A673 (cell line): ENCODE measurements at places on chromosomes 11 and 22. TPM values are rescaled to one million over a fixed set of nuclear protein-coding genes. Genes with fewer than 3 reads are reported as not detected.
A peak's percentile ranks its signal among the peaks of the same experiment; 100 is the strongest.

DNA sequence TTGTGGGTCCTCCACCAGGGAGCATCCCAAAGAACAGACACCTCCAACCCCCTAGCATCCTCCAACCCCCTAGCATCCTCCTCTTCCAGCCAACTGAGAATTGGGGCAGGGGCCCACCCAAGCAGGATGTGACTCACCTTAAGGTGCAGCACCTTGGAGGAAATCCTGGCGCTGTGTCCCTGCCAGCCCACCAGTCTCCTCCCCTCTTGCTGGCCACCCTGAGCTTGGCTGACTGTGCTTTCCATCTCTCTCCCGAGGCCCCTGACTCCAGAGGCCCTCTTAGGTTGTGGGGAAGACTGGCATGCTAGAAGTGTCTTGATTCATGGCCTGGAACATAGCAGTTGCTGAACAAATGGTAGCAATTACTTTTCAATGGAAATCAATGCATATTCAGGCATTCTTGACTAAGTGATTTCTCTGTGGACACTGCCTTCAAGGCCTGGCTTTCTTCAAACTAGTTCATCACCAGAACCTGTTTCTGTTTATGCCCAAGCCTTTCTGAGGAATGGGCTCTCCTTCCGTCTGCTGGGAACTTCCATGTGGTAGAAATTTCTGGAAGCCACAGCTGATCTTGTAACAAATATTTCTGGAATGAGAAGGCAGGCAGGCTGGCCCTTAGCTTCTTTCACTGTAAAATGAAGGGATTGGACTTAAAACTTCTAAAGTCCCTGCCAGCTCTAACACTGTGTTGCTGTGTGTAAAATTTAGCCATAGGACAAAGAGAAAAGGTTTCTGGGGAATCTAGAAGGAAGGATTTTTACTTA is 60.5 kb downstream of the CEP164 start:
- DNase-seq, result no peak

DNA sequence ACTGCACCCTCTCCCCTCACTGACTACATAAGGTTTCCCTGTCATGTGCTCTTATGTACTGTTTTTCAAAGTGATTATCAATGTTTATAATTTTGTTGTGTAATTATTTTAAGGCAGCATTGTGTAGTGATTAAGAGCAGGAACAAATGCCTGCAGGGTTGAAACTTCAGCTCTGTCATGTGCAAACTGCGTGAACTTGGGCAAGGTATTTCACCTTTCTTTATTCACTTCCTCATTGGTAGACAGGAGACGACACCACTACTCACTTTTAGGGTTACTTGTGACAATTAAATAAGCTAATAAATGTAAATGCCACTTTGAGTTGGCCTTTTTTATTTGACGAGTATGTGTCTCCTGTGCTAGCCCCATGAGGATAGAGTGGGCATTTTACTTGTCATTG is 86.5 kb upstream of the E2F8 start:
- no peak for DNase-seq

The BAIAP2L2 gene
- 1.6 and 2.5 TPM in 2 replicates for total RNA-seq

The BRSK2 gene
- 2.2 and 3.6 TPM in 2 replicates for total RNA-seq

GRCh38 chr11:114060392-114061047 is 1.0 kb downstream of the ZBTB16 start:
- DNase-seq, result peak; percentile 62

The C11orf21 gene
- total RNA-seq, result not detected in 2 replicates

GRCh38 chr22:48707763-48708557 is 1119.7 kb downstream of the BRD1 start:
- no peak for DNase-seq

- DNase-seq, result no peak
These were observed 97.4 kb upstream of the POU2AF2 start for GRCh38 chr11:111148121-111148520.

The GGTLC2 gene
- not detected in 2 replicates for total RNA-seq

The TIMM10 gene
- 165 and 176 TPM in 2 replicates for total RNA-seq

DNA sequence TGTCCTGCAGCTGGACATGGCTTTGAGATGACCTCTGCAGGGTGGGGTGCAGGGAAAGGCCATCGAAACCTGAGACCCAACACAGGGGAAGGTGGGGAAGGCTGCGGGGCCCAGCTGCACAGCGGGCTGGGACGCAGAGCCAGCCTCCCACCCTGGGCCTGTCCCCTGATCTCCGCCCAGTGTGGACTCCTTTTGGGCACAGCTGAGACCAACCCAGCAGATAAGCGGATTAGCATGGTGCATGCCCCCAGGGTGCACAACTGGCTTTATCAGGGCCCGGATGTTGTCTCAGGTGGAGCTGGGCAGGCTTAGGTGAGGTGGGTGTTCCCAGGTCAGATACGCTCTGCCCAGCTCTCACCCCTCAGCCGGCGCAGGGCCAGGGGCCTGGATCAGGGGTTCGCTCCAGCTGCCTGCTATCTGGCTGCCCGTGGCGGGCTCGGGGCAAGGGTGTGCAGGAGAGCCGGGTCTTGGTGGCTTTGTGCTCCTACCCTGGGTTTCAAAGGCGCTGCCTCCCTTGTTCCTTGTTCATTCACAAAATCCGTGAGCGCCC is 28.1 kb upstream of the MUC5AC start:
- no peak for DNase-seq

- DNase-seq, result no peak
These were observed 9.1 kb downstream of the POLD4 start for GRCh38 chr11:67344264-67344663.

The ACR gene
- not detected in 2 replicates for total RNA-seq

The GUCY1A2 gene
- 5.3 and 5.4 TPM in 2 replicates for total RNA-seq

DNA sequence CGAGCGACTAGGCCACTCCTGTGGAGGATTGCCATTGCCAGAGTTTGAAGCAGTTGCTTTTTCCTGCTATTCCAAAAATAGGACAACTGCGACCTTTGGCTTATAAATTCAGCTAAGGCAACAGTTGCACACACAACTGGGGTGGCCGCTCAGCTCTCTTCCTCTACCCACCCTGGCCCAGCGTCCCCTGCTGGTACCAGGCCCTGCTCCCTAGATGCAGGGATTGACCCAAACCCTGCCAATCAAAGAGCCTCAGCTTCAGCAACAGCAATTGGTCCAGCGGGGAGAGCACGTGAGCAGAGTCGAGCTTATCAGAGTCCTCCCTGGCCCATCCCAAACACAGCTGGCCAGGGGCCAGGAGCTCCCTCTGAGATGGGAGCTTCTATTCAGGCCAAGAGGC is 22.0 kb upstream of the CABP2 start:
- DNase-seq, result peak; percentile 46

GRCh38 chr11:20912922-20913512 is 243.6 kb downstream of the NELL1 start:
- DNase-seq, result no peak

The HTR3A gene
- not detected in 2 replicates for total RNA-seq

- DNase-seq, result no peak
These were observed 28.4 kb downstream of the TMPRSS5 start for GRCh38 chr11:113677685-113678084.

The SYT9 gene
- not detected in 2 replicates for total RNA-seq

- DNase-seq, result no peak
These were observed 46.5 kb downstream of the ADM start for GRCh38 chr11:10351435-10351764.

DNA sequence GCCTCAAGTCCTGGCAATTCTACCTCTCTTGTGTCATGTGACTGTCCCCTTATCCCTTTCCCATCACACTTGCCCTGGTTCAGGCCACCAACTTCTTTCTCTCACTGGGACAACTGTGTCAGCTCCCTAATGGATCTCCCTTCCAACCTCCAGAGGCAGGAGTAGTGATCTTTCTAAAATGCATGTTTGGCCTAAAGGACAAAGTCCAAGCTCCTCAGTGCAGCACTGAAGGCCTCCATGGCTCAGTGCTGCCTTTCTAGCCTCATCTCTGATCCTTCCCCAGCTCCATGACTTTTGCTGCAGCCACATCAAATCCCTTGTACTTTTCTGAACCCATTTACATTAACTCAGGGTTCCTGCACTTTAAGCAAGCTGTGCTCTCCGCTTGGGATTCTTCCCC is 80.8 kb downstream of the CSNK2A3 start:
- DNase-seq, result no peak

DNA sequence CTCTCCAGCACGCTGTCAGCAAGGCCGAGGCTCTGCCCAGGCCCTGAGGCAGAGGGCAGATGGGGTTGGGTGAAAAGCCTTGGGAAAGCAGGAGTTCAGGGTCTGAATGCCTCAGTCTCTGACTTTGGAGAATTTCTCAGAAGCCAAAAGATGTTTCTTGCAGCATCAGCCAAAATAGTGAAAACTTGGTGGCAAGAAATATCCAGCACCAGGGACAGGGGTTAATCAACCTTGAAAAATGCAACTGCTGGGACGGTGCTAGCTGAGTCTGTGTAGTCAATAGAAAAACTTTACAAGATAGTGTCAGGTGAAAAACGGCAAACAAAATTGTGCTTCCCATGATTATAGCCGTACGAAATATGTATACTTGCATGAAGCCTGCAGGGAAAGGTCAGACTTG is 1.4 kb upstream of the ABCC8 start:
- no peak for DNase-seq

GRCh38 chr11:64974124-64974523 is 2.2 kb upstream of the MAJIN start:
- DNase-seq, result no peak

GRCh38 chr11:48062649-48063048 is 82.3 kb downstream of the PTPRJ start:
- no peak for DNase-seq

DNA sequence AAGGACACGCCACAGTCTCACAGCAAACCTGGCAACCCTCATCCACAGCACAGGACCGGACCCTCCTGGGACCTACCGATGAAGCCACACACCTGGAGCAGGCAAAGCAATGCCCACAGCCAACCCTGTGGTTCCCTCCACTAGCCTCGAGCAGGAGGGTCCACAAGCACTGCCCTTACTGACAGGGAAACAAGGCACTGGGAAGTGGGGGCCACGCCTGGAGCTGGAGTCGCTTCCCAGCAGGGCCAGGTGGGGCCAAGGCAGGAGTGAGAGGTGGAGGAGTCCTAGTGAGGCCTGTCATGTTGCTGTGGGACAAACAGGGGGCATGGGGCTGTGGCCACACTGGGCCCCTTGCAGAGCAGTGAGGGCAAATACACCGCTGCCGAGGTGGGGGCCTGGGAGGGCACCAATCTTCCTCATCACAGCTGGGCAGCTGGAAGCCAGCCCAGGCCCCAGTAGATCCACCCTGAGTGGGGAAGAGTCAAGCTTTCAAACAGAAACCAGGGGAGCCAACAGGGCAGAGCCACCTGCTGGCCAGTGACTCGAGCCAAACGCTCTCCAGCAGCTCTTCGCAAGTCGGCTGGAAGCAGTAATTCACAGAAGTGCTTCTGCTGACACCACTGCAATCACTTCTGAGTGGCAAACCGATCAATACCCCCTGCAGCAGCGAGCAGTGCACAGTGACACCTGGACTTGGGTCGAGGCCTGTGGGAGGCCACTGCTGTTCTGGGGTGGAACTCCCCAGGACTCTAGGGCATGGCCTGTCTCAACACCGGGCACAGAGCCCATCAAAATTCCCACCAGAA is 13.7 kb downstream of the SULT4A1 start:
- no peak for DNase-seq

- peak; percentile 46 for DNase-seq
These were observed 583 bp upstream of the RRAS2 start for GRCh38 chr11:14359501-14360031.

- DNase-seq, result peak; percentile 90
These were observed 488.0 kb upstream of the CCDC90B start for GRCh38 chr11:83773950-83774880.

GRCh38 chr11:117997823-117998579 is 11.8 kb downstream of the IL10RA start:
- no peak for DNase-seq

DNA sequence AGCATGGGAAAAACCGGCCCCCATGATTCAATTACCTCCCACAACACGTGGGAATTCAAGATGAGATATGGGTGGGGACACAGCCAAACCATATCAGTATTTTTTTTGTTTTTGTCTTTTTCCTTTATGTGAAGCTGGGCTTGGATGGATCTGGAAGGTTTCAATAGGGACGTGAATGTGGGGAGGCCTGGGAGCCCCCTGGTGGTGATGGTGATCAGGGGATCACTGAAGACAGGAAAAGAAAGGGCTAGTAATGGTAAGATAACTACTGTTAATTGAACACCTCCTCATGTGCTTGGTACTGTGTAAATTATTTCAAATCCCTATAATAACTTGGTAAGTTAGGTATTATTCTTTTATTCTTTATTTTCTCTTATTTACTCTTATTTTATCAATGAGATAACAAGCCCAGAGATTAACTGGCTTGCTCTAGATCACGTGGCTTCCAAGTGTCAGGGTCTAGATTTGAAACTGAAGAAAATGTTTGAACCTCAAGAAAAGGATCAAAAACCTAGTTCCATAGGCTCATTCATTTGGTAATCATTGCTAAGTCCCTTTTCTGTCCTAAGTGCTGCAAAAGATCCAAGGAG is 364.2 kb downstream of the TENM4 start:
- peak; percentile 61 for DNase-seq

DNA sequence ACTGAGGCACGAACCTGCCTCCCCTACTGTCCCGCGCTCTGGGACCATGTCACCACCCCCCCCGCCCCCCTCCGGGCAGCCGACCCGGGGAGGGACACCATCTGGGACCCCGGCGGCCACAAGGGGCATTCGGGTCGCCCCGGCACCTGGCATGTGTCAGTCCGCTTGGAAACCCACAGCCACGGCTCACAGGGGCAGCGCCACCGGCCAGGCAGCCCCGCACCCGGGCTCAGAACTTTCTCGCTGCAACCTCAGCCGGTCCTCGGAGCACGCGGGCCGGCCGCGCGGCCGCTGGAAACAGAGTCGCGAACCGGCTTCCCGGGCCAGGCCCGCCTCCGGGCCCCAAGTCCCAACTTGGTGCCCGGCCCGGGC is 159.9 kb upstream of the GRK3 start:
- no peak for DNase-seq

- no peak for DNase-seq
These were observed 1.7 kb downstream of the TTLL8 start for GRCh38 chr22:50056214-50056972.

DNA sequence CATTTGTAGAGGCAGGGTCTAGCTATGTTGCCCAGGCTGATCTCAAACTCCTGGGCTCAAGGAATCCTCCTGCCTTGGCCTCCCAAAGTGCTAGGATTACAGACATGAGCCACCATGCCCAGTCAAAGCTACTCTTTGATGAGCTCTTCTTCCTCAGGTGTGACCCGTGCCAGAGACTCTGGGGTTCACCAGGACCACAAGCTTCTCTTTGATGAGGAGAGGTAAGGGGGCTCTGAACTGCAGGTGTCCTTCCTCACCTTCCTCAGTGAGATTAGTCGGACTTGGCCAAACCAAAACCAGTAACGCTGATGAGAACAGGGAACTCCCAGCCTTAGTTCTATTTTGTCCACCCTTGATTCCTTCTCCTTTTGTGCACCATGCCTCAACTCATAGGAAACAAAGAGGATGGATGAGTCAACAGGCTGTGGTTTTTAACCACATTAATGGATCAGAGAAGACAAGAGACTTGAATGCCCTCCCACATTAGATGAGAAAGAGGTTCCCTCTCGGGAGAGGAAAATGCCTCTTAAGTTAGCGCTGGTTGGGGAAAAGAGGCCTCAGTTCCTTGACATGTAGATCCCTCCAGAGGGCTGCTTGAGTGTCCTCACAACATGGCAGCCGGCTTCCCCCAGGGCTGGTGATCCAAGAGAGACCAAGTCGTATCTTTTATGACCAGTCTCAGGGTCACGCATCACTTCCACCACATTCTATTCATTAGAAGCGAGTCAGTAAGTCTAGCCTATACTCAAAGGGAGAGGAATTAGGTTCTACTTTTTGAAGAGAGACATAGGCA is 25.7 kb upstream of the CTR9 start:
- DNase-seq, result peak; percentile 57

- DNase-seq, result no peak
These were observed 58.7 kb upstream of the FAM181B start for GRCh38 chr11:82792319-82792718.

The TP53AIP1 gene
- 2.1 and 2.3 TPM in 2 replicates for total RNA-seq

The CCDC73 gene
- not detected in 2 replicates for total RNA-seq

GRCh38 chr11:124656774-124657630 is 16.5 kb downstream of the SIAE start:
- peak; percentile 65 for DNase-seq
